Left lung (tissue), 14 donors: ENCODE measurements at places on chromosomes 11 and 22.
A peak's percentile ranks its signal among the peaks of the same experiment; 100 is the strongest.

DNA sequence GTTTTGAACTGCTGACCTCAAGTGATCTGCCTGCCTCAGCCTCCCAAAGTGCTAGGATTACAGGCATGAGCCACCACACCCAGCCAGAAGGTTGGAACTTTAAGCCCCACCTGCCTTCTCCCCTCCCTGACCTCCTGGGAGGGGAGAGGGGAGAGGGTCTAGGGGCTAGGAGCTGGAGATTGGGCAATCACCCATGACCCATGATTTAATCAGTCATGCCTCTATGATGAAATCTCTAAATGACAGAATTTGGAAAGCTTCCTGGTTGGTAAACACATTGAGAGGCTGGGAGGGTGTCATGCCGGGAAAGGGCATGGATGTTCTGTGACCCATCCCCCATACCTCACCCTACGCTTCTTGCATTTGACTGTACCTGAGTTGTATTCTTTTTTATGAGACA, 17.1 kb upstream of the TFIP11 start:
- DNase-seq = no peak

- DNase-seq = no peak
These were observed 46.9 kb downstream of the CELSR1 start for GRCh38 chr22:46490538-46490937.

DNA sequence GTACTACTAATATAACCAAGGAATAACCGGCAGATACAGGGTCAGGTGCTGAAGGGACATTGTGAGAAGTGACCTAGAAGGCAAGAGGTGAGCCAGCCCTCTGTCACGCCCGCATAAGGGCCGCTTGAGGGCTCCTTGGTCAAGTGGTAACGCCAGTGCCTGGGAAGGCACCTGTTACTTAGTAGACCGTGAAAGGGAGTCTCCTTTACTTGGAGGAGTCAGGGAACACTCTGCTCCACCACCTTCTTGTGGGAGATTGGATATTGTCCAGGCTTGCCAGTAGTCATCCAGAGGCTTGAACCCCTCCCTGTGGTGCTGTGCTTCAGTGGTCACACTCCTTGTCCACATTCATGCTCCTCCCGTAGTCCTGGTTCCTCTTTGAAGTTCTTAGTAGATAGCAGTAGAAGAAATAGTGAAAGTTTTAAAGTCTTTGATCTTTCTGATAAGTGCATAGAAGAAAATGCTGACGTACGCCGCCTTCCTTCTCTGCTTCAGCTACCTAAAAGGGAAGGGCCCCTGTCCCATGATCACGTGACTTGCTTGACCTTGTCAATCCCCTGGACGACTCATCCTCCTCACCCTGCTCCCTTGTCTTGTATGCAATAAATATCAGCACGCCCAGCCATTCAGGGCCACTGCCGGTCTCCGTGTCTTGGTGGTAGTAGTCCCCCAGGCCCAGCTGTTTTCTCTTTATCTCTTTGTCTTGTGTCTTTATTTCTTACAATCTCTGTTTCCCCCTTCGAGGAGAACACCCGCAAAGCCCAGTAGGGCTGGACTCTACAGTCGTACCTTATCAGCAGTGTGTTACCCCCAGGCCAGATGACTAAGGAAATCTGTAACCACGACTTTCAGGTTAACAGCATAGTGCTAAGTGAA, 6.1 kb downstream of the NUP50 start:
- no peak for DNase-seq

DNA sequence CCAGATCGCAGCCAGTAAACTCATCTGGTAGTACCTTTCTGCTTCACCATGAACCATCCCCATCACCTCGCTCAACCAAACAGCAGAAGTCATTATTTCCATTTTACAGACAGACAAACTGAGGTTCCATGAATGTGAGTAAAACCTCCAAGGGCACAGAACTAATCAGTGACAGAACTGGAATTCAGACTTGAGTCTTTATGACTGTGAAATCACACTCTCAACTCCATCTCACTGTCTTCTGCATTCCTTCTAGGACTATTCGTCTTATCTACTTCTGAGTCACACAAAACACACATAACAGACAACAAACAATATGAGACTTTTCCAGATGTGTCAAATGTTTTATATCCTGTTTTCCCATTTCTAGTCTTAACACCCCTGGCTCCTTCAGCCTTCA, 9.3 kb upstream of the NUP50 start:
- DNase-seq = no peak

GRCh38 chr11:9799886-9800285, 136.0 kb downstream of the SWAP70 start:
- DNase-seq = no peak

DNA sequence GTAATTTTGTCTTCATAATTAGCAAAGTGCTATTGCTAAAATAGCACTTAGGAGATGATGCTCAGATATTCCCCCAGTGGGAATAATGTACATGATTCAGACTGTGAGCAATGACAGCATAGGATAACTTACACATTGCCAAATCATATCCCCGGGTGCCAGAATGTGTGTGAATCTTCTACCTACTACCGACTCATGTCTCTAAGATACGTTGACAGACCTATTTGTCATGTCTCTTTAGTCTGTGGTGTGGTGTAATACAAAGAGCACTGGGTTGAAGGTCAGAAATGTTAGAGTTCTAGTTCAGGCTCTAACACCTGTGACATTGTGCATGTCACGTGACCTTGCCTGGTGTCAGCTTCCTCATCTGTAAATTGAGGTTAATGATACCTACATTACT, 31.0 kb upstream of the PICALM start:
- no peak for DNase-seq

- no peak for DNase-seq
These were observed 46.2 kb downstream of the FAM83F start for GRCh38 chr22:40040927-40041326.

GRCh38 chr11:73997120-73997770, 11.6 kb downstream of the UCP3 start:
- no peak for DNase-seq

DNA sequence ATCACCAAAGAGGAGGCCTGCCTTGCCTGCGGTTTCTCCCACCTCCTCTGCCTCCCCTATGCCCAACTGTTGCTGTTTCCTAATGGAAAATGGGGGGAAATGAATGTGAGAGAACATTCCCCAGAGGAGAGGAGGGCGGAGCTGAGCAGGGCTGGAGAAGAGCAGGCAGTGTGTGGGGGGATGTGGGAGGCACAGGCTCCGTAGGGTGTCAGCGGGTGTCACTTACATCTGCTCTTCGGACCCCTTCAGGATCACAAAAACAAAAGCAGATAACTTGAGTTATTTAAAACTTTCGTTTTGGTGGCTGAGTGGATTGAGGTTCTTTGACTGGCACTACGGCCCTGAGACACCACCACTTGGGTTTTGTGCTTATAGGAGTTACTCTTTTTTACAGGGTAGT, 93.8 kb downstream of the CEP164 start:
- peak; percentile 18 for DNase-seq

DNA sequence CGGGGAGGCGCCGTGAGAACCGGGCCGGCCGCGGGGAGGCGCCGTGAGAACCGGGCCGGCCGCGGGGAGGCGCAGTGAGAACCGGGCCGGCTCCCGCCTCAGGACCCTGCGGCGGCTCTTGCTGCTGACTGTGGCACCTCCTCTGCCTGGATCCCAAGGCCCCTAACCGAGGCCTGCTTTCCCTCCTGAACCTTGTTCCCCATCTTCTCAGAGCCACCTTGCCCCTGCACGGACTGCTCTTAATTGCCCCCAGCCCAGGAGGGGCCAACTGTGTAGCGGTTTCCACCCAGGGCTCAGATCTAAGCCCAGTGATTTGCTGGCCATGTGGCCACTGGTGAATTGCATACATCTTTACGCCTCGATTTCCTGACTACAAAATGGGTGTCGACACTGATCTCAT, 112.2 kb upstream of the B3GAT1 start:
- DNase-seq = no peak

GRCh38 chr11:101296896-101297295, 167.3 kb upstream of the PGR start:
- no peak for DNase-seq

- no peak for DNase-seq
These were observed 22.8 kb upstream of the HMOX1 start for GRCh38 chr22:35357883-35358621.

GRCh38 chr11:8089791-8090510, 8.9 kb downstream of the TUB start:
- DNase-seq = no peak

GRCh38 chr11:124896821-124897391, 759 bp downstream of the ROBO4 start:
- DNase-seq = no peak

DNA sequence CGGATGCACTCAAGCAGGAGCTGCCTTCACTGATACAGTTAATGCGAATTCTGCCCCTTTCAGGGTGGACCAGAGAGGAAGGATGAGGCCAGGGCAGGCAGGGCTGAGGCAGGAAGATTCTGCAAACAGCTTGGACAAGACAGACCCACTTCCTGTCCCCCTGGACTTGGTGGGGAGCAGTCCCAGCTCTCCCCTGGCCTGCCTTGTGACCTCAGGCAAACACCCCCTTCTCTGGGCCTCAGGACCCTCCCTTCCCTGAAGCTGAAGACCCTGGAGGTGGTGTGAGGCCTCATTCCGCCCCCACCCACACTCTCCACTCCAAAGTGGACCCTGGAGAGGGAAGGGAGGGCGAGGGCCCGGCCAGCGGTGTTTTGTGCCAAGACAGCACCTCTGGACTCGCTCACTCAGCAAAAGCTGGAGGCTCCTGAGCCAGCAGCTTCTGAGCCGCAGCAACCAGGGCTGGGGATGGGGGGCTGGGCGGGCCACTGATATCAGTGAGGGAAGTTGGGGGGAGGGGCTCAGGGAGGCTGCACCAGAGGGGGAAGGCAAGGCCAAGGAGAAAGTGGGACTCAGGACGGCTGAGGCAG, 8.5 kb downstream of the RAB3IL1 start:
- DNase-seq = peak; percentile 76

DNA sequence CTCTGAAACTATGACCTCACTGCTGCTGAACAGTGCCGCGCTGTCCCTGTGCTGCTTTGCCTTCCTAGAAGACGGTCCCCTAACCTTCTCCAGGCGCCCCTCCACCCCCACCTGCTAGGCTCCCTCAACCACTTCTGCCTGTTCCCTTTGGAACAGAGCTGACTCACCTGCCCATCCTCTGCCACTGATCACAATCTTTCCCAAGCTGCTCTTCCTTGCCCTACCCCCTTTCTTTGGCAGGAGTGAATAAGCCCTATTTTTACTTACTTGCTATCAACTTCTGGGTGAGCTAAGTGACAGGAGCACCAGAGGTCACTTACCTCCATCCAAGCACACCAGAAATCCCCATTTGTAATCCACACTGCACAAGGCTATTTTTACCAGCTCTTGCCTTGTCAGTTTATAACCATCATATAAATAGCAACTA, 116.0 kb upstream of the BID start:
- DNase-seq = no peak

GRCh38 chr11:115993590-115993989, 489.4 kb upstream of the CADM1 start:
- DNase-seq = no peak

GRCh38 chr11:3969613-3970012, 114.1 kb downstream of the STIM1 start:
- DNase-seq = no peak

- DNase-seq = no peak
These were observed 53.1 kb upstream of the CEP295 start for GRCh38 chr11:93608364-93608763.

GRCh38 chr11:57751676-57752253, at the start of gene BTBD18:
Gene BTBD18, minus strand, starts transcription at chr11:57751819. Its CDS starts 631 bp downstream, at chr11:57751188.
- no peak for DNase-seq

- no peak for DNase-seq
These were observed 74.1 kb downstream of the PIWIL4 start for GRCh38 chr11:94641167-94641761.

- DNase-seq = no peak
These were observed 4.6 kb downstream of the SLC1A2 start for GRCh38 chr11:35414776-35415175.

- DNase-seq = no peak
These were observed 185.3 kb downstream of the C11orf91 start for GRCh38 chr11:33515347-33515746.

DNA sequence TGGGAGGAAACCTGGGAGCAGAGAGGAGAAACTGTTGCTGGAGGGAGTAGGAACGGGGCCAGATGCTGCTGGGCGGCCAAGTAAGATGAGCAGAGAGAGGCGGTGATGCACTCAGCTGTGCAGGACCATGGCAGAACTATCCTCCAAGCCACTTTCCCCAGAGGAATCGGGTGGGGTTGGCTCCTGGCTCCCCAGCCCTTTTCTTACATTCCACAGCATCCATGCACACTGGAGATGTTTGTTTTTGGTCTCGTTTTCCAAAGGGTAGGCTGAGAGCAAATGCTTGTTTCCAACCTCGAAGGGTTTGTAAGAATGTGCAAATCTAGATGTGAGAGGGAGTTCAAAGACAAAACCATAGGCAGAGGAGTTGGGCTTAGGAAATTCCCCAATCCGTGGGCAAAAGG, 73.2 kb downstream of the DBX1 start:
- no peak for DNase-seq

GRCh38 chr11:65412271-65413076, 10.1 kb upstream of the NEAT1 start:
- peak; percentile 19 for DNase-seq

- no peak for DNase-seq
These were observed 209.2 kb upstream of the SORL1-AS1 start for GRCh38 chr11:121661880-121662486.

DNA sequence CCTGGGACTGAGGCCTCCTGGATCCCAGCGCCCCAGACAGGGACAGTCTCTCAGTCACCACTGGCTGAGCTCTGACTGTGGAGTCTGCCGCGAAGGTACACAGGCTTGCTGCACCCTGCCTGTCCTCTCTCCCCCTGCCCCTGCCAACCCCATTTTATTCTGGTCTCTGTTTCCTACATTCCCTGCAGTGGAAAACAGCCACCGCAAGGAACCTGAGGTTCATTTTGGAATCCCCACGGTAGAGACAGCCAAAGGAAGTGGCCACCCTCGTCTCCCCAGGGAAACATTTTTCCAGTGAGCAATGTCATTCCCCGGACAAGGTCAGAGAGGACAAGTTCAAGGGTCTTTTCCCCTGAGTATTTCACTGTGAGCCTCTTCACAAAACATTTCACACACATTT, 56.6 kb downstream of the FBXO7 start:
- no peak for DNase-seq

- DNase-seq = no peak
These were observed 23.4 kb upstream of the GPR83 start for GRCh38 chr11:94424662-94425061.

DNA sequence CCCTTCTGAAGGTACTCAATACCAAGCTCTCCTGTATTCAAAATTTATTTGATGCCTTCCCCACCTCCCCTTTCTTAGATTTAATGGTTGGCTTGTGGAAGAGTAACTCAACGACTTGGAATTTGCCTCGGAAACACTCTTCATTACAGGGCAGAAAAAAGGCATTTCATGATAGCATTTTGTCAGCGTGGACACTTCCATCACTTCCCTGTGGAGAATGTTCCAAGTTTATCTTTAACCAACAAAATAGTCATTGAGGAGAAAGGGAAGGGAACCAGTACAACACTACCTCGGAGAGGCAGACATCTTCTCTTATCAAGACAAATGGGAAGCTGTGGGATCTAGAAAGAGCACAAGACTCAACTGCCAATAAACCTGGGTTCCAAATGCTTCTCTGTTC, 177.2 kb upstream of the MTMR2 start:
- no peak for DNase-seq

GRCh38 chr11:64385945-64386704, 27.2 kb downstream of the RPS6KA4 start:
- no peak for DNase-seq
